ENCODE measurements at places on chromosomes 16 and 17.

DNA sequence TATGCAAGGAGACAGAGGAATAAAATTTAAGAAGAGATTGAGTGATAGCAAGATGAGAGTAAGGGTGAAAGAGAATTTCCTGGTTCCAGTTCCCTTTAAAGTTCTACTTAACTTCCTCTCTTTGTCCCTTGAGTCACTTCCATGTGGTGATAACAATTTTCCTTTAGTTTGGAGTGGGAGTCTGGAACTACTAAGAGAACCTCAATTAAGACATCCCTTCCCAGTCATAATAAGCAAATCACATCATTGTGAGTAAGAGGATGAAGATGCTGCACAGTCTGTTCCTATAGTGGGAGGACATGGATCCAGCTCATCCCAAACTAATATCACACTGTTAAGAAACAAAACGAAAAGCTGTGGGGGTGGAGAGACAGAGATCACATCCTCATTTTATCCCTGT lies 24.4 kb downstream of the TBX21 start:
- no peak for DNase-seq

GRCh38 chr17:73196500-73196899 lies 3.6 kb downstream of the COG1 start:
- DNase-seq: no peak

GRCh38 chr16:84508502-84508901 lies 4.0 kb upstream of the MEAK7 start:
- DNase-seq: no peak

DNA sequence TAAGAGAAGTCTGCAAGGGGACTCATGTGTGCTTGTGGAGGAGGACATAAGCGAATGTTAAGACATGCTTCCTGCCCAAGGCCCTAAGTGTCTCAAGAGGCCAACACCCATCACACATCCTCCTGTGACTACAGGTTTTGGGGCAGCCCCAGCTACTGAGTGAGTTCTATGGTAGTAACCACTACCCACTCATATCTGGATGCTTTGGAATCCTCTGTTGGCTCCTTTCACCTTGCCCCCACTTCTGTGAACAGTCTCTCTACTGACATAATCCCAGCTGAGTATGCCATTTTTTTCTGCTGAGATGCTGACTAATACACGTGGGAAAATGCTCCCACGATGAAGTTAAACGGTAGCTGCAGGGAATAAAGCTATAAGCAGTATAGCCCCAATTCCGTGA lies 153.5 kb downstream of the VPS53 start:
- peak; percentile 23 for DNase-seq

- no peak for DNase-seq
Measured at GRCh38 chr16:72903176-72903575, 144.8 kb downstream of the ZFHX3 start.
